Inflammatory macrophage (primary cell): ENCODE measurements at places on chromosomes 3 and 15.

DNA sequence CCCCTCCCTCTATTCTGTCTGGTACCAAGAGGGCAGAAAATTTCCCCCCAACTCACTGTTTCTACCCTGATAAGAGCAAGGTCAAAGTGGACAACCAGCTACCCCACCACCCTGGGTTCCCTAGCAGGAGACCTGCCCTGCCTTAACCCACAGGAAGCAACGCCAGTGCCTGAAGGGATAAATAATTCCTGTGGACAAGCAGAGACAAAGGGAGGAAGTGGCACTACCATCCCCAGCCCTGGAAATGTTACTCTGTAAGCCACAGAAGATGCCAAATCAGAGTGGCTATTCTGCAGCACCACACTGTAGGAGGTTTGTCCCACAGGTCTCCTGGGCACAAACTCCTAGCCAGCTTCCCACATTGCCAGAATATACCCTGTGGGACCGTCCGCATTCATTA, 80.1 kb downstream of the DNAH12 start:
- DNase-seq = no peak

DNA sequence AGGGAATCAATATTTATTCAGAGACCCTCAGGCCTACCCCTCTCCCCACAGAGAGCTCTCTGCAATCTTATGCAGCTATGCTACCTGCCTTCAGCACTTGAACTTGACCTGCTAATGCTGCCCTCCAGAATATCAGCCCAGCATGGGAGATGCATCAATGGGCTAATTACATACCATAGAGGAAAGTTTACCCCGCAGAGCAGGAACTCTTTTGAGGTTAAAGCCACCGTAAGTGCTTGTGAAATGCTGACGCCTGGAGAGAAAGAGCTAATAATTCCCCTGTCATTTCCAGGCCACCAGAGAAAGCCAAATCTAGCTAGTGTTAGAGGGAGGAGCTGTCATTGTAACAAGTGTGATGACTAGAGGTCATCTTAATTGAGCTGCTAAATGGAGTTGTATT, 127.5 kb downstream of the CHST2 start:
- no peak for DNase-seq

DNA sequence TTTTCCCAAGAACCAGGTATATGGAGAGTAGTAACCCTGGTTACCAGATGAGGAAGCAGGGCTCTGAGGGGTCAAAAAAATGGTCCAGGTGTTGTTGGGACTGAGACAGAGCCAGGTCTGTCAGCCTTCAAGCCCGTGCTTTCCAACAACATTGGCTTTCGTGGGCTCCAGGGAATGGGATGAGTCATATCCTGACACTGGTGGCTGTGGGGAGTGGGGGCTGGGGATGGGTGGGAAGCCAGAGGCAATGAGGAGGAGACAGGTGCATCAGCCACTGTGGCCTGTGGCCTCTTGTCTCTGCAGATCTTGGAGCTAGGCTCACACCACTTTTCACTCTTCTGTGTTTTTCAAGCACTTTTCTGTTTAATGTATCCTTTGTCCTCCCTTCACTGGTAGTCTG, 38.2 kb downstream of the CORO2B start:
- no peak for DNase-seq

DNA sequence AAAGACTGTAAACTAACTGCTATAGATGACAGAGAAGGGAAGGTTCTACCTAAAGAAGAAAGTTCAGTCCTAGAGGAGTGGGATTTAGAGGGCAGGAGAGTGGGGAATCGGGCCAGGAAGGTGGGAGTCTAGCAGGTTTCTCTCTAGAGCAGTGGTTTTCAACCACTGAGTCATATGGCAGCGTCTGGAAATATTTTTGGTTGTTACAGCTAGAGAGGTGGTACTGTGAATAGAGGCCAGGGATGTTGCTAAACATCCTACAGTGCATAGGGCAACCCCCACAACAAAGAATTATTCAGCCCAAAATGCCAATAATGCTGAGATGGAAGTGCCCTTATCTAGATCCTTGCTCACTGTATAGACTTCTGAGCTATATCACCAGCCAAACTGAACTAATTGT, 28.7 kb downstream of the ATP1B3 start:
- no peak for DNase-seq

DNA sequence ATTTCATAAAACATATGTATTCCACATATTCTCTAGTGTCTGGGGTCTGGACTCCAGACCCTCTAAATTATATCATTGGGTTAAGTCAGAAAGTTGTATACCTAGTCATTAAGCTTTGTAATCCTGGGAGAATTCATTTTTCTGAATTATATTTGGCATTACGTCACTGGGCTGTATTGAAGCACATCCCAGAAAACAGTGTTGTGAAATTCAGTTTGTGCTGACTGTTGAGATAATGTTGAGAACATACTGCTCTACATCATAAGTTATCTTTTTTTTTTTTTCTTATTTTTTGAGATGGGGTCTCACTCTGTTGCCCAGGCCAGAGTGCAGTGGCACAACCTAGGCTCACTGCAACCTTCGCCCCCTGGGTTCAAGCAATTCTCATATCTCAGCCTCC, 153.1 kb upstream of the STT3B start:
- DNase-seq = no peak

DNA sequence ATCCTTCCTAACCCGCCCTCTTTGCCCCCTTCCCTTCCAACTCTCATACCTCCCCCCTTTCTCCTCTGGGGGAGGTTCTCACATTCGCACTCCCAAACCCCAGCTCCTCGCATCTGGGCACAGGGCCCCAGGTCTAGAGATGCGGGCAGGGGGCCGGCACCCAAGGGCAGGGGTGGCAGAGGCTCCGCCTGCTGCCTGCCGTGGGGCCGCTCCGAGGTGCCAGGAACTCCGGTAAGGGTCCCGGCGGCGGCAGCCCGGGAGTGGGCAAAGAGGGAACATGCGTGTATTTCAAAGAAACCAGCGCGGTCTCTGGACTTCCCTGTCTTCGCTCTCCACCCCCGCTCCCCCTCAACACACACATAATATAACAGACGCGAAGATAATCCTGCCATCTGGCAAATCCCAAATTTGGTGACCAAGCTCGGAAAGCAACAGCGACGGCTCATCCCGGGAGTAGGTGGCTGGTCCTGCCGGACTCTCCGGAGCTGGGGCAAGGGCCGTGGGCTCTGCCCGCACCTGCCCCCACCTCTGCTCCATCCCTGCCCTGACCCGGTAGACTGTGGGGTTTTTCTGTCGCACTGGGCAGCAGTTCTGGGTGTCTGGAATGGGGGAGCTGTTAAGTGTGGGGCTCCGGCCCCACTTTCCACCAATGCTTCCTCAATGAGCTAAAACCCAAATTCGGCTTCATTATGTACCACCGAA, 31.0 kb downstream of the NR2F2 start:
- no peak for DNase-seq

- DNase-seq = no peak
Measured at GRCh38 chr3:127043041-127043641, 60.2 kb downstream of the PLXNA1 start.

GRCh38 chr3:113111011-113111707, 100.2 kb upstream of the BOC start:
- DNase-seq = no peak

GRCh38 chr15:67085237-67085817, 19.9 kb downstream of the SMAD3 start:
- no peak for DNase-seq

DNA sequence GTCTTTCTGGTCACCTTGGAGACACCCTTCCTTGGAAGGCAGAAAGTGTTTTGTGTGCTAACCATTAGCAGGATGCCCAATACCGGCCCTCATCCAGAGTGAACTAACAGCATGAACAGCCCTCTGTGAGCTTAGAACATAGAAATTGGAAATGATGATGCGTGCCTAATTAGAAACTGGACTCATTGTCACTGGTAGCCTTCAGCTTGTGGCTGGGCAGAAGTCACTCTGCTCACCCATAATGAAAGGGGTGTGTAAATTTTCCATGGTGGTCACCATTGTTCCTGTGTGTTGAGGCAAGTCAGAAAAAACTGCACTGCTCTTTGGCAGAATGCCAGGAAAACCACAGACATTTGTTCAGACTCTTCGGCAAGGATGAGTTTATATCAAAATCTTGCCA, 74.7 kb upstream of the CNTN4 start:
- DNase-seq = no peak

- DNase-seq = no peak
Measured at GRCh38 chr15:44550256-44550655, 13.3 kb downstream of the EIF3J start.

- no peak for DNase-seq
Measured at GRCh38 chr3:132405188-132405587, 12.1 kb upstream of the DNAJC13 start.

- DNase-seq = no peak
Measured at GRCh38 chr3:10408680-10409079, 87.8 kb upstream of the SEC13 start.

DNA sequence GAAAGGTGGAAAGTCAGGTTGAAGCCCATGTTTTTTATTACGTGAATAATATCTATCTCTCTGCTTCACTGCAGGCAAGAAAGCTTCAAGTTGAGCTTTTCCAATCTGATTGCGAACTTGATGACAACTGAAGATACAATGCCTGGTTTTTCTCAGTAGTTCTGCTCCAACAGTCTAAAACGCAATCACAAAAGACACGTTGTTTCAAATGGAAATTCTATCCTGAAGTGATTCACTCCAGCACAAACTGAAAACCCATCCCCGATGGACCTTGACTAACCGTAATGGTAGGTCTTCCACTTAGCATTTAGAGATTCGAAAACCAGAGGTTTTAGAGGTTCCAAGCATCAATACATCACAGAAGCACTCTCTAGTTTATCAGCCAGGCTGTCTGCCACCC, 10.6 kb downstream of the B4GALT4 start:
- DNase-seq = no peak

- DNase-seq = no peak
Measured at GRCh38 chr3:158205994-158206393, 96.1 kb downstream of the RSRC1 start.

DNA sequence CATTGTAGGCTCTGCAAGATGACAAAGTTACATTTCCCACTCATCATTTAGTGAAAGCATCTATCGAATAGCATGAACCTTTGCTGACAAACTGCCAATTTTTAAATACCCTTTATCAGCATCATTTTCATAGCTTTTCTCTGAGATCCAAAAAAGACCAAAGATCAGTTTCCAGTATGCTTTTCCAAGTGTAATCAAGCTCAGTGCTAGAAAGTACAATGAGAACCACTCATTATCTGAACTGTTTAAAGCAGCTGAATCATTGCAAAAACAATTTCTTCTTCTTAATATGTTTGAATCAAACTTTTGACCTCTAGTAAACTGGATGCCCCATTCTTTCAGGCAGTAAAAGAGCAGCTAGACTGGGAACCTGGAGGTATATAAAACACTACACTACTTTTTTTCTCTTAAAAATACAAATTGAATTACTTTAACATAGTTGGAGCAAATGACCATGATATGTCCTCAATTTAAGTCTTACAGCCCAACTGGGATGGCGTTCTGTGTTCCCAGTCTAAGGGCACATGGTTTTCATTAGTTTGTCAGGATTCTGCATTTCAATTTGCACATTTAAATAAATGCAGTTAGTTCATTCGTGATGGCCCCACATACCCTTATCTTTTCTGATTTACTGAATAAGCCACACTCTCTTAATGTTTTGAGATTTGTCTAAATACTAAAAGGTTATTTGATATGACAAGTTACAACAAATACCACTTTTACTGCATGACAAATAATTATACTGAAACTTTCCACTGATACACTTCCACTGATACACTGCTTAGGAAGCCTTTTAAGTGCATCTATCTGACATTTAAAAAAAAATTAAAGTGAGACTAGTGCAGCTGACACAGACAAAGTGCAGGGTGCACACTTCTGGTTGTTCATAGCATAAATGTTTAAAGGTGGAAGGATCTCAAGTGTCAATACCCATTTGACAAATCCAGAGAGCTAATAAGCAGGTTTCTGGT, 146.0 kb upstream of the FRMD4B start:
- DNase-seq = no peak

DNA sequence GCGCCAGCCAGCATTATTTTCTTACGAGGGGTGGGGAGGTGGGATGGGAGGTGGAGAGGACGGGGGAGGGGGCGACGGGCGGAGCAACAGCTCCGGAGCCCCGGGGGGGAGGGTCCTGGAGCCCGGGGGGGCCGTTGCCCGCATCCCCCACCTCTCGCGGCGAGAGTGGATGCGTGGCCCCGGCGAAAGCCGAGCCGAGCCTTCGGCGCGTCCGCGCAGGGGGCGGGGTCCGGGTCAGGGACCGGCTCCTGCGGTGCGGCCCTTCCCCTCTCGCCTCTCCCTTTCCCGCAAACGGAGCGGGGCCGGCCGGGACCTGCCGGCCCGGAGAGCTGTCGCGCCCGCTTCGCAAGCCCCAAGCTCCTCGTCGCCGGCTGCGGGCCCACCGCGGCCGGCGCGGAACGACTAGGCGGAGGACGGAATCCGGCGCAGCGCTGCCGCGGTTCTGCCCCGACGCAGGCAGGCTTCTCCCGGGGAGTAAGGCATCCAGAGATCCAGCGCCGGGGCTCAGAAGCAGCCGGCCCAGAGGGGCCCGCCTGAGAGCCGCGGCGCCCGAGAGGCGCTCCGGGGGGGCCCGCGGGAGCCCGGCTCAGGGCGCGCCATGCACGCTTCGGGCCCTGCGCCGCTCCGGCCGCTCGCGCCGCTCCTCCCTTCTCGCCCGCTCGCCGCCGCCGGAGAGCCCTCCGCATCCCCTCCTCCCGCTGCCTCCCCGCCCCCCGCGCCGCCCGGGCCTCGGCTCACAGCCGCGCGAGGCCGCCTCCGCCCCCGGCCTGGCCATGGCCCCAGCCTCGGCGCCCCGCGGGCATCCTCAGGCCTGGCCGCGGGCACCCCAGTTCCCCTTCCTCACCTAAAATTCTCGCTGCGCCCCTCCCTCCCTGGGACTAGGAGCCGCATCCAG, 459 bp upstream of the ADCY5 start:
- DNase-seq = no peak

DNA sequence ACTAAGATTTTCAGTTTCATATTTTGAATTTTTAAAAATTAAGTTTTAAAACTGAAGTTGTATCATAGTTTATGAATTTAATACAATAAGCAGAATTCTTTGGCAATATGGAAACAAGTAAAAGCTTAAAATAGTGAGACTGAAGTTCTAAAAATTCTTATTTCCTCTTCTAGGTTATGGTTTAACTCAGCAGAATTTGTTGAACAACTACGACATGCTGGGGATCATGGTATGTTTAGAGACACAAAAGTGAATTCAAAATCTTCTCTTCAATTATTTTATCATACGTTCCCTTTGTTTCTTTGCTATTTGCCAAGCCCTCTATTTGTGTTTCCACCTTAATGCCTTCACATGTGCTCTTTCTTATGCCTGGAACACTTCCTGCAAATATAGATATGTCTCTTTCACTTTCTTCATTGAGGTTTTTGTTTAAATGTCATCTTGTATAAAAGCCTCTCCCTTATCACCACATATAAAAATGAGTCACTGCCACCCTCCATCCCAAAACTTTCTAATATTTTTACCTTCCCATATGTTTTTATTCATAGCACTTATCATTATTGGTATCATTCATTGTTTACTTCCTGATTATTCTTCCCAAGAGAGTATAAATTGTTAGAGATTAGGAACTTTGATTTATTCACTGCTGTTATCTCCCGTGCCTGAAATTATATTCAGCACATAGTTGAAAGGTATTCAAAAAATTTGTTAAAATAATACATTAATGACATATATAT, 6.4 kb downstream of the SUCNR1 start:
- DNase-seq = peak; percentile 45
